Fibroblast of gingiva (primary cell): ENCODE measurements at places on chromosomes 7 and 10.

GRCh38 chr7:27890205-27890849 lies 150.4 kb downstream of the TAX1BP1 start:
- no peak for DNase-seq

- no peak for DNase-seq
These were observed 48.7 kb downstream of the NAMPT start for GRCh38 chr7:106236065-106236464.

GRCh38 chr10:61047081-61047480 lies 103.1 kb upstream of the RHOBTB1 start:
- DNase-seq: no peak

- peak; percentile 87 for DNase-seq
These were observed 65.3 kb upstream of the ARID5B start for GRCh38 chr10:61835946-61836887.

GRCh38 chr10:23557777-23558176 lies 118.9 kb downstream of the OTUD1 start:
- DNase-seq: peak; percentile 7

- no peak for DNase-seq
These were observed 27.3 kb downstream of the GALNT11 start for GRCh38 chr7:152052771-152053170.
